ENCODE measurements at places on chromosomes 12 and 14. TPM values are rescaled to one million over a fixed set of nuclear protein-coding genes. Genes with fewer than 3 reads are reported as not detected.
A peak's percentile ranks its signal among the peaks of the same experiment; 100 is the strongest.

Gene CCDC177
- total RNA-seq, result not detected

Gene GYS2
- not detected for total RNA-seq

Gene SIRT4
- total RNA-seq, result 5.6 TPM

Gene RDH16
- total RNA-seq, result 0.16 TPM

Gene FGF6
- not detected for total RNA-seq

Gene ITGA7
- total RNA-seq, result 291 TPM

Gene SELPLG
- 3.7 TPM for total RNA-seq

DNA sequence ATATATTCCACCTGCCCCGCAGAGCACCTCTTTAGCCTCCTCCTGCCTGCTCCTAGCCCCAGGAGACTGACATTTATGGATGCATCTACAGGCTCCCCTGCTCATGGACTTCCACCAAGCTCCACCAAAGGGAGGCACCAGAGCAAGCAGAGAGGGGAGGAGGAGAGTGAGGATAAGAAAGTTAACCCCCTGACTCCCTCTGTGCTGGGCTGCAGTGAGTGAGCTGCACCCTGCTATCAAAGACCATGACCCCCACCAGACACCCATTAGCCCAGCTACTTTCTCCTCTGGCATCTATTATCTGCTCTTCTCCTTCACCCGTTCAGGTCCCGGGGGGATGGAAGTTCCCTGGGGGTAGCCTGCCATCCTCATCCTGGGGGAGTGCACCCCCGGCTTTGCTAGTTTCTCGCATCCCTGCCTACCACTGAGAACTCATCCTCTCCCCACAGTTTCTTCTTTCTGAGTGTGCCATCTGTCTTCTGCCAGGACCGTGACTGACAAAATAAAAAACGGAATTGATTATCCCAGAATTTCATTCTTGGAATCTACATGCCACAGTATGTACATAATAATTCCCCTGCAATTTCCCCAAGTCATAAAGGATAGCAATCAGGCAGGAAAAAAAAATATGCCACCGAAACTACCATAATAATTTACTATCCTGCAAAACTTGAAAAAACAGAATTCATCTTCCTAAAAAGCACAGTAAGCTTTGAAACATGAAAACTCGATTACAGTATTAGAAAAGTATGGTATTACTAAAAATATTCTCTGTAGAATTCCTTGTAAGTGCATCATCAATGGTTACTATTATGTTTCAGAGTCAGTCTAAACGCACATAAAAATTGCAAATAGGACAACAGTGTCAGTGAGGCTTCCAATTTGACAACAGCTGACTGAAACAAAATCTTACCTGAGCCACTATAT lies 45.2 kb downstream of the FOXN3 start:
- no peaks in the 10 kb centered on the region for H3K4me1 ChIP-seq
- no peaks in the 10 kb centered on the region for H3K36me3 ChIP-seq
- no peaks in the 10 kb centered on the region for H3K27me3 ChIP-seq
- peak; percentile 53 for DNase-seq
- no peak overlapping the region for H3K4me3 ChIP-seq

DNA sequence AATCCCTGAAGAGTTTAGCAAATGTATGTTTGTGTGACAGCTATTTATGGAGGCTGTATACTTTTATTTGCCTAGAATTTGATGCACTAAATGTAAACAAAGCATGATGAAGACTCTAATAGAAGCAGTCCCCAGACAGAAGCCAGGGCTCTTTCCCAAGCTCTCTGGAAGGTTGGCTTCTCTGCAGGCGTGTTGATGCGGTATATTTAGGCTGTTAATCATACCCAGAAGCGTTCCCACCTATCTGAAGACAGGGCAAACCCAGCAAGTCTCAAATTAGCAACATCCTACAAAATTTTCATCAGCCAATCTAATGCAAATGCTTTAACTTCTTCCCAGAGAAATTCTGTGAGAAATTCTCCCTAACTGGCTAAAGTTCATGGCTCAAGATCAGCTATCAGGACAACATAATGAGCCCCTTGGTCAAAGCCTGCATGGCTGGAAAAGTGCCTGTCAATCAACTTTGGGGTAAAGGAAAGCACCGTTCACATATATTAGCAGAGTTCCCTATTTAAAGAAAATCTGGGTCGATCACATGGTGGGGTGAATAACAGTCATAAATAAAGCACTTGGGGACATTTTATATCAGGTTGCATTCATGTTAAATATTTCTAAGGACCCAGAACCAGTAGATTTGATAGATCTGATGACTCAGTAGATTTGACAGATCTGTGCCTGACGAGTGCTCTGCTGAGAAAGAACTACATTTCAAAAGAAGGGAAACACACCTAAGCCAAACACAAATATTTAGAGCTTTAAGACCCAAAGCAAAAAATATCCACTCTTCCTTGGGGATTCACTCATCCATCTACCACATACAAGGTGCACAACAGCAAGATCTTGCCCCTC lies 46.6 kb downstream of the KSR2 start:
- no peaks in the 10 kb centered on the region for H3K27me3 ChIP-seq
- H3K4me1 ChIP-seq, result no peaks in the 10 kb centered on the region
- H3K4me3 ChIP-seq, result no peak overlapping the region
- H3K27ac ChIP-seq, result no peak overlapping the region
- no peak for DNase-seq

DNA sequence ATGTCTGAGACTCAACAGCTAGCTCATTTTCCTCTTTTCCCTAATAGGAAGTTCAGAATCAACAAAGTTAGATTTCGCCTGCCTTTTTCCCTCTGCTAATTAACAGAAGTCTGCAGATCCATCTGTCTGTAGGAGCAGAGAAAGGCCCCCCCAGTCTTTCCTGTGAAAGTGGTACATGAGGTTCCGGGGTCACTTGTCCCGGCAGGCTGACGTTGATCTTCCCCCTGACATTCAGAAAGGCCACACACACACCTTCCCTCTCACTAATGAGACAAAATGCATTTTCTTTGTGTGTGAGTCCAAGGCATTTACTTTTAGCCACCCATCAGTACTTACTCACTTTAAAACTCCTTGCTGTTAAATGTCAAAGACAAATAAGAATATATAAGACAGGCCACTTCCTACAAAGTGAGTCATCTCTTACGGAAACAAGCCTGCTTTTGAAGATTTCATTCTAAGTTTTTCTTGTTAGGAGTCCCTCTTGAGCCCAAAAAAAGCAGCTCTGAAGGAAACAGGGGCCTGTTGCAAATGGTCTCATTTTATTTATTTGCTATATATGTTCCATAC lies 138.7 kb downstream of the TTC7B start:
- peak overlapping the region; percentile 89 for H3K27ac ChIP-seq
- no peaks in the 10 kb centered on the region for H3K36me3 ChIP-seq
- no peak for DNase-seq
- no peak overlapping the region for H3K4me3 ChIP-seq
- peaks cover 3% of the 10 kb centered on the region for H3K4me1 ChIP-seq

- H3K27ac ChIP-seq, result no peak overlapping the region
- H3K4me3 ChIP-seq, result no peak overlapping the region
- no peaks in the 10 kb centered on the region for H3K36me3 ChIP-seq
- H3K4me1 ChIP-seq, result peaks cover 11% of the 10 kb centered on the region
- DNase-seq, result no peak
- H3K27me3 ChIP-seq, result no peaks in the 10 kb centered on the region
These were observed 3.3 kb upstream of the SLC4A8 start for GRCh38 chr12:51421266-51421884.

- peaks cover 8% of the 10 kb centered on the region for H3K27me3 ChIP-seq
- no peaks in the 10 kb centered on the region for H3K36me3 ChIP-seq
- DNase-seq, result no peak
- no peak overlapping the region for H3K4me3 ChIP-seq
- H3K27ac ChIP-seq, result no peak overlapping the region
These were observed 2.8 kb downstream of the KRT7 start for GRCh38 chr12:52235822-52236361.

DNA sequence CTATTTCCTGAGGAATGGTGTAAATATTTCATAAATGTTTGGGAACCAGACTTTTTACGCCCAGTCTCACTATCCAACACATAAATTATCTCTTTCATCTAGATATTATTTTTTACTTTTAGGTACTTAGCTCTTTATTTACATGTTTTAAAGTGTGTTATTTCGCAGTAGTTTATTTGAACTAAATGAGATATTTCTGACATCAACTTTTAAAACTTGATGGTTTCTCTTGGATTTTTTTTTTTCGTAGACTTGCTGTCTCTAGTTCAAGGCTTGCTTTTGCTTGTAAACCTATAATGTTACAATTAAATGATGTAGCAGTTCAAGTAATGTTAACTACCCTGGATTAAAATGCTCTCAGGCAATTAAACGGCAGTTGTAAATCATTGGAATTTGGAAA lies 241.7 kb upstream of the PDE3A start:
- no peak overlapping the region for H3K4me3 ChIP-seq
- H3K27ac ChIP-seq, result no peak overlapping the region
- no peaks in the 10 kb centered on the region for H3K27me3 ChIP-seq
- no peaks in the 10 kb centered on the region for H3K36me3 ChIP-seq
- H3K4me1 ChIP-seq, result peaks cover 9% of the 10 kb centered on the region

DNA sequence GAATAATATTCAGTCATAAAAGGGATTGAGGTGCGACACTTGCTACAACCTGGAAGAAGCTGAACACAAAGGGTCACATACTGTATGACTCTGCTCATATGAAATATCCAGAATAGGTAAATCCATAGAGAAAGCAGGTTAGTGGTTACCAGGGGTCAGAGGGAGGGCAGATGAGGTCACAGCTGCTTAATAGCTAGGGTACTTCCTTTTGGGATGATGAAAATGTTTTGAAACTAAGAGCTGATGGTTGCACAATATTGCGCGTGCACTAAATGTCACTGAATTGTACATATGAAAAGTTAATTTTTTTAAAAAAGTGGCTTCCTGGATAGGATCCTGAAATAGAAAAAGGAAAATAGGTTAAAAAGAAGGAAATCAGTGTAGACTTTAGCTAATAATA lies 23.8 kb downstream of the NEUROD4 start:
- no peak overlapping the region for H3K4me3 ChIP-seq
- no peaks in the 10 kb centered on the region for H3K4me1 ChIP-seq
- no peaks in the 10 kb centered on the region for H3K27me3 ChIP-seq
- H3K36me3 ChIP-seq, result no peaks in the 10 kb centered on the region

DNA sequence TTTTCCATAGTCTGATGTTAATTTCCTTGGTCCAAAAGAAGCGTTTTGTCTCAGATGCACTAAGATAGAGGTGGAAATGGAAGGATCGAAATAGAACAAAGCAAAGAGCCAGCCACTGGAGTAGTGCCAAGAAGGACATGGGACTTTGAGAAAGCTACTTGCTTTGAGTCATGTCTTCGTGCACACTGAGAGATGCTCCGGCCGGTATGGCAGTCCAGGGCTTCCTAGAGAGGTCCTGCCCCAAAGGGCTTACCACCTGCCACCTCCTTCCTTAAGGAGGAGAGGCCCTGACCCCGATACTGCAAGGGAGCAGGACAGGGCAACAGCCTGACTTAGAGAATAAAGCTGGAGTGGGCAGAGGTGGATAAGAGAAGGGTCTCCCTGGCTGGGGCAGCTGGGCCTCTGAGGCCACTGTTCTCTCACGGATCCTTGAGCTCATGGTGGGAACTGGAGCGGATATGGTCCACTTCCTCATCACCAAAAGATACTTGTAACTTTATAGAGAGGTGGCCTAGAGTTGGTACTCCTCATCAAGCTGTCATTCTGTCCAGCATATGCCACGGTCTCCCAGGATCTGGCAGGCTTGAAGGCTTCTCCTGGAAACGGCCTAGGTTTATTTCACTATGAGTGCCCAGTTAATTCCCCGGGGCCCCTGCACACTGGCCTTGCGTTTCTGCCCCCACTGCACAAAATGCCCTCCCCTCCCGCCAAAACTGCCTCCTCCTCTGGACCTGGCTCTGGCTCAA lies 57.4 kb downstream of the FOXN3 start:
- no peaks in the 10 kb centered on the region for H3K36me3 ChIP-seq
- H3K27me3 ChIP-seq, result no peaks in the 10 kb centered on the region
- peak overlapping the region; percentile 40 for H3K27ac ChIP-seq
- H3K4me1 ChIP-seq, result peaks cover 2% of the 10 kb centered on the region
- peak; percentile 65 for DNase-seq
- no peak overlapping the region for H3K4me3 ChIP-seq

GRCh38 chr12:128662101-128662500 lies 161.7 kb downstream of the SLC15A4 start:
- no peaks in the 10 kb centered on the region for H3K36me3 ChIP-seq
- no peaks in the 10 kb centered on the region for H3K4me1 ChIP-seq

GRCh38 chr12:122850695-122851350 lies 15.6 kb downstream of the HIP1R start:
- peaks cover 61% of the 10 kb centered on the region for H3K4me1 ChIP-seq
- no peak overlapping the region for H3K4me3 ChIP-seq
- no peak for DNase-seq
- peak overlapping the region; percentile 47 for H3K27ac ChIP-seq
- peaks cover 10% of the 10 kb centered on the region for H3K36me3 ChIP-seq
- H3K27me3 ChIP-seq, result no peaks in the 10 kb centered on the region

- H3K36me3 ChIP-seq, result no peaks in the 10 kb centered on the region
- DNase-seq, result no peak
- no peaks in the 10 kb centered on the region for H3K4me1 ChIP-seq
- no peak overlapping the region for H3K4me3 ChIP-seq
These were observed 65.1 kb upstream of the GZMB start for GRCh38 chr14:24699052-24699451.

- H3K36me3 ChIP-seq, result no peaks in the 10 kb centered on the region
- H3K4me1 ChIP-seq, result no peaks in the 10 kb centered on the region
- H3K4me3 ChIP-seq, result no peak overlapping the region
- H3K27ac ChIP-seq, result no peak overlapping the region
- DNase-seq, result no peak
These were observed 200.6 kb downstream of the CCDC91 start for GRCh38 chr12:28390761-28391385.

DNA sequence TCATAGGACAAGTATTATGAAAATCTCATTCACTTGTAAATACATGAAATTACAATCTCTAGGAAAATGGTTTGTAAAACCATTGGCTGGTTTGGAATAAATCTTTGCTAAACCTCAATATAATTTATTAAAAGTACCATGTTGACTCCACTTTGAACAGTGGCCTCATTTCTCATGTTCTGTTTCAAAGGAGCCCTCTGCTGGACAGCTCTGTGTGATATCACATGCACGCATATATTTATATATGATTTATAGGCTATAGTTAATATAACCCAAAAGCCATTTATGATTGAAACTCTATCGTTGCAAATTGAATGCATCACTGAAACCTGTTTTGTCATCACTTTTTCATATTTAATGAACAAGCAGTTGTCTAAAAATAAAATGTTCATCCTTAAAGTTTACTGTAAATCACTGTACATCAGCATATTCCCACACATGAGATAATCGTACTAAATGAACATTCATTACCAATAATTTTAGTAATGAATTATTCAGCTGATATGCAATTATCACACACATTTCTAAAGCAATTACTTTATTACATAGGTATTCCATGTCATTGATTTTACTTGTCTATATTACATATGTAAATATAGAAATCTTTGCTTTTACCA lies 493.8 kb downstream of the NPAS3 start:
- H3K36me3 ChIP-seq, result no peaks in the 10 kb centered on the region
- H3K4me1 ChIP-seq, result no peaks in the 10 kb centered on the region
- no peaks in the 10 kb centered on the region for H3K27me3 ChIP-seq
- H3K27ac ChIP-seq, result no peak overlapping the region

All from right atrium auricular region (tissue), 2 donors.